ENCODE measurements at places on chromosomes 12 and 14.

GRCh38 chr14:100692859-100693558 is 33.7 kb upstream of the DLK1 start:
- DNase-seq: no peak

DNA sequence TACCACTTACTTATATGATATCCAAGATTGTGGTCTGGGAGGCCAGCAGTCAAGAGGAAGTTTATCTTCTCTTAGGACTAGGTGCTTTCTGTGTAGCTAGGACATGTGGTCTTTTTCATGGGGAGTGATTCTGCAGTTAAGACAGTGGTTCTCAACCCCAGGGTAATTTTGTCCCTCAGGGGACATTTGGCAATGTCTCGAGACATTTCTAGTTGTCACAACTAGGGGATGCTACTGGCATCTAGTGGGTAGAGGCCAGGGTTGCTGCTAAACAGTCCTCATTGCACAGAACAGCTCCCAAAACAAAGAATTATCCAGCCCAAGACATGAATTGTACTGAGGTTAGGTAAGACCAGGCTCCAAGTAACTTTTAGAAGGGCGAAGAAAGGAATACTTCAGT is 20.0 kb downstream of the AMDHD1 start:
- no peak for DNase-seq

- no peak for DNase-seq
These were observed 86.1 kb downstream of the MYF5 start for GRCh38 chr12:80802652-80803400.

DNA sequence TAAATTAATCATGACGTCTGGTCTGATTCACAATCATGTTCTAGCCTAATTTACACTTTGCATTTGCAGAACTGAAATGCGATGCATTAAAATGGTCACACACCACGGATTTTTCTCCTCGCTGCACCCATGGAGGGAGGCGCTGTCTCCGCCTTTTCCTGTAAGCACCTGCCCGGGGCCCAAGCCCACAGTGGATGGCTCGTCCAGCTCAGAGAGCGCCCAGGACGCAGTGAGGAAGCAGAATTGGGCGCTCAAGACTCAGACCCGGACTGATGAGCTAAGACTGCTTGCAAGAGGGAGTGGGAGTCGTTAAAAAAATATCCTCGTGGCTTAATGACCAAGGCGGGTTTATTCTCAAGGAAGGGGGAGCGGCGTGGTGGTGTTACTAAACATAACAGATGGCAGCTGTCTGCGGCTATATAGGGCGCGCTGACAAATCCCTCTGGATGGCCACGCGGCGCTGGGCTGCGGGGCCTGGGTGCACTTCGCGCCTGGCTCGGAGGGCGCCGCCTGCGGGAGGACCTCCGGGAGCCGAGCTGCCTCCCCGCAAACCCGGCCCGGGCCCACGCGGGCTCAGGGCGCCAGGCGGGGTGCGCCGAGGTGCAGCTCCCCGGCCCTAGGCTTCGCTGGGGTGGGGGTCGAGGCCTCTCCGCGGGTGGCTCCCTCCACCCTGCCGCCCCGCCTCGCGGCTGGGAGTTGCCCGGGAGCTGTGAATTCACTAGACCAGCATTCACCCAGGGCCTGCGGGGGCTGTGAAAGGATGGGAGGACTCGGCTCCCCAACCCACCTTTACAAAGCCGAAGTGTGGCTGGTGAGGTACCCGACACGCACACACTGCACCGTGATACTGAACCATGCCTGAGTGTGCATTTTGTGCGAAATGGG is 78.7 kb downstream of the PPM1A start:
- peak; percentile 57 for DNase-seq

DNA sequence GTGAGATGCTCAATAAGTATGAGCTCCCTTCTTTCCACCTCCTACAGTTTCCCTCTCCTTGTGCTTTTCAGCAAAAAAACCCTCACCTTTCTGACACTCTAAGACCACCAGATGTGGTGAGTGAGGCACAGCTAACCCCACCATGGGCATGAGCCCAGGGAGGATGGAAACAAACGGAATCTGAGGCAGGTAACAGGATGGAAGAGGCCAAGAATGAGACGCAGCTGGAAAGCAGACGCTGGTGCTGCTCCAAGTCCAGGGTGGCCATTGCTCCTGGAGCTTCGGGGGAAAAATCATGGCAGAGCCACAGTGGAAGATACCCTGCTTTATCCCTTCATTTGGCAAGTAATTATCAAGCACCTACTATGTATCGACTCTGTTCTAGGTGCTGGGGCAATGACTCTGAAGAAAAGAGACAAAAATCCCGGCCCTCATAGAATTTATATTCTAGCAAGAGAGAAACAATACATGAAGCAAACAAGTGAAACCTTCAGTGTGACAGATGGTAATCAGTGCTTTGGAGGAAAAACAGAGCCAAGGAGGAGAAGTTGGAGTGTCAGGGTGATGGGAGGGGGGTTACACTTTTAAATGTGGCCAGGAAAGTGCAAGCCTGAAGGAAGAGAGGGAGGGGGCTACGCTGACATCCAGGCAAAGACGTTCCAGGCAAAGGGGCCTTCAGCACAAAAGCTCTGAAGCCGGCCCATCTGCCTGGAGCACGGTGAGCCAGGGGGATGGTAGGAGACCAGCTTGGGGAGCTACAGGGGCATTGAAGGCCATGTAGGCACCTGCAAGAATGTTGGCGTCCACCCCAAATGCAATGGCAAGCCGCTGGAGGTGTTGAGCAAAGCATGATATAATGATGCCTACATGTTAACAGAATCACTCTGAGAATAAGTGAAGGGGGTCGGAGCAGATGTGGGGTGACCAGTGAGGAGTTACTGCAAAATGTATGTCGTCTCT is 154.2 kb downstream of the DPF3 start:
- no peak for DNase-seq

- no peak for DNase-seq
These were observed 51.2 kb downstream of the OSBPL8 start for GRCh38 chr12:76508128-76508980.

DNA sequence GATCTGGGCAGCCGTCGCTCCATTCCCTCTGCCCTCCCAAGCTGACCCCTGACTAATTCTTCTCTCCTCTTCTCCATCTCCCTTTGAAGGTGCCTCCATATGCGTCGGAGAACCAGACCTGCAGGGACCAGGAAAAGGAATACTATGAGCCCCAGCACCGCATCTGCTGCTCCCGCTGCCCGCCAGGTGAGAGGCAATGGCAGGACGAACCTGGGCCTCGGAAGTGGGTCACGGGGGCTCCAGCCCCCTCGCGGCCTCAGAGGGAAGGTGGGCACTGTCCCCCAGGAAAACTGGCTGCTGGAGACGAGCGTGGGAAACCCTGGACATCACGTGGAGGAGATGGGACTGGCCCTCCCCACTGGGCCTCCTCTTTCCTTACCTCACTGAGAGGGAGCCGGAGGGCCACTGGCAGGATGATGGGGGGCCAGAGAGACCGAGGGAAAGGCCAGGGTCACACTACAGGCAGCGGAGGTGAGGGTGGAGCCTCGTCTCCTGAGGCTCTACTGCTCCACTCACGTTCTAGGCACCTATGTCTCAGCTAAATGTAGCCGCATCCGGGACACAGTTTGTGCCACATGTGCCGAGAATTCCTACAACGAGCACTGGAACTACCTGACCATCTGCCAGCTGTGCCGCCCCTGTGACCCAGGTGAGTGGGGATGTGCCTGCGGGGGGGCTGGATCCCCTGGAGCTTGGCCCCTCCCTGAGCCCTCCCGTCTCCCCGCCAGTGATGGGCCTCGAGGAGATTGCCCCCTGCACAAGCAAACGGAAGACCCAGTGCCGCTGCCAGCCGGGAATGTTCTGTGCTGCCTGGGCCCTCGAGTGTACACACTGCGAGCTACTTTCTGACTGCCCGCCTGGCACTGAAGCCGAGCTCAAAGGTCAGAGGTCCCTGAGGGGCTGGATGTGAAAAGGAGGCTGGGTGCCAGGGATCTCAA is 806 bp downstream of the LTBR start:
- DNase-seq: no peak

DNA sequence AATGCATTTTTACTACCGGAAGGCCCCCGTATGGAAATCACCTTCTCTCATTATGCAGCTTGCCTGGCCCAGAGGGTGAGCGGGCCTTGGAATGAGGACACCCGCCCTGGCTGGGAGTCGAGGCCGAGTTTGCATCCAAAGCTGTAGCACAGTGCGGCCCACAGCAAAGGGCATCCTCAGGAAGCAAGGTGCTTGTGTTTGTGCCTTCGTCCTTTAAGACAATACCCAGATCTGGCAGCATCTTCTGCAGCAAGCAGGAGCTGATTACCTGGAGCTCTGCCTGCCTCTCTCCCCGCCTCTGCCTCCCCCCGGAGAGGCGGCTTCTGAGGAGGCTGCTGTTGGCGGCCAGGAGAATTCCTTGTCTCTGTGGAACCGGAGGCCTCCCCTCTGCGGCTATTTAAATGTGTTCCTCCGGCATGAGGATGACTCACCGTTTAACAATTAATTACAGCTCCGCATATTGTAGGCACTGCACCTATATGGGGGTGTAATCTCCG is 145.3 kb downstream of the CACNA1C start:
- DNase-seq: no peak

DNA sequence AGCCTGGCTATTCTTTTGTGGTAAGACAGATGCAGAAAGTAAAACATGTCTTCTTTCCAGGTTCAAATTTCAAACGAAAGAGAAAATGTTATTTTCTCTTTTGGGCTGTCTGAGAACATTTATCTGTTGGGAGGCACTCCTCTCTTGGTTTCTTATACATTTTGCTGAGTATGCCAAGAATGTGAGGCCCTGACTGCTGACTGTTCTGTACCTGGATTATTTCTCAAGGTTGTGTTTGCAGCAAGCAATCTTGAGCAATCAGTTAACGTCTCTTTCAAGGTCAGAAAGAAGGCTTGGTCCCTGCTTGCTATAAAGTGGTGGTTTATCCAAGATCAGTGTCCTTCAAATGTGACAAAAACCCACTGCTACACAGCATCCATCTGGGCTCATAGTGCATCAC is 9.8 kb downstream of the SSTR1 start:
- no peak for DNase-seq

DNA sequence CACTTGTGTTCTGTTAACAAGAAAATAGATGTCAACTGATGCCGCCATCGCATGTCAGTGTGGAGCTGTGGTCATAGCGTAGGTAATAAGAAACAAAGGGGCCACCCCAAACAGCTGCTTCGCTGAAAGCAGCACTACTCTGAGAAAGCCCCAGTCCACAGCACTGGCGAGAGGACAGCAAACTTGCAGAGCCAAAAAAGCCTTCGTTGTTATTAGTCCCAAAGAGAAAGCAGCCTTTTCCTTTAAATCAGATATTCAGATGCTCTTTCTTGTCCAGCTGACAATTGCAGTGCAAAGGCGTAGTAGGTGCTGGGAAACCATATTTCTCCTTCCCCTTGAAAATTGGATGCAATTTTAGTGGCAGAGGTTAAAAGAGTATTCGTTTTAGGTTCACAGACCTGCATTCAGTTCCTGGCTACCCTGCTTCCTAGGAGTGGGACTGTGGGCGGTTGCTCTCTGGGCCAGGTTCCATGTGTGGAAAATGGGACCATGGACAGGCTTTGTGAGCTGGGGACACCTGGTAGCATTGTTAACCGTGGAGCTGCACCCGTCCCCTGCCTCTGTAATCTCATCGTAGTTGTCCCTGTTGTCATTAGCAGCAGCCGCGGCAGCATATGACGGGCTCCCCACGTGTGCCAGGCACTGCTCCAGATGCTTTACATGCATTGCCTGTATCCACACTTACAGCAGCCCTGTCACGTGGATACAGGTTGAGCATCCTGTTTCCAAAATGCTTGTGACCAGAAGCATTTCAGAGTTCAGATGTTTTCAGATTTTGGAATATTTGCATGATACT is 54.2 kb downstream of the ELK3 start:
- DNase-seq: peak; percentile 19

DNA sequence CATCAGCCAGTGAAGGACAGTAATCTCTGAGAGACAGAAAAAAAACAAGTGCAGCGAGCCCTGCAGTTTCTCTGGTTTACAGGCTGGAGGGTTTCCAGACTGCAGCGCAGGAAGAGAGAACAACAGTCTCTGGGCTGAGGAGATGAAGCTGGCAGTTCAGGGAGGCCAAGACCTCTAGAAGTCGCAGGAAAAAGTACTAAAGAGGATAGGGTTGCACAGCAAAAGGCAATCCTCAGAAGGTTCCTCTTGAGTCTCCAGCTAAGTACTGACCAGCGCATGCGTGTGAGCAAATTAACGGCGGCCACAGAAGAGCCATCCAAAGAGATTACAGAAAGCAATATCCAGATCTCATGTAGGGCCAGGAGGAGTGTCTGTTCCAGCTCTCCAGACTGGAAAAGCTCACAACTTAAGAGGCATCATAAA is 12.2 kb upstream of the CCDC60 start:
- no peak for DNase-seq

DNA sequence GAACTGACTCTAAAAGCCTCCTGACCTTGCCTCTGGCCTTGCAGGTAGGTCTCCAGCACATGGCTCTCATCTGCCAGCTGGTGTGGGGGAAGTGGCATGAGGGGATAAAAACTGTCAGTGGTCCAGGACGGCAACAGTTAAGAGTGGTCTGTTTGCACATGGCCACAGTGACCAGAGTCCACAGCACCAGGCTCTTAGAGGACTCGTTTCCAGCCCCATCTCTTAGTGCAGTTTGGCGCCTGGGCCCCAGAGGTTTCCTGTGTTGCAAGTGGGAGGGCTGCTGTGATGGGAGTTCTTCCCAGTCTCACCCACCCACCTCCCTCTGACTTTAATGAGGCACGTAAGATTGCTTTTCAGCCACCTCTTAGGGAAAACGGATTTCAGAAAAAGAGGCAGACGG is 37.0 kb downstream of the APPL2 start:
- no peak for DNase-seq

GRCh38 chr12:32272465-32272864 is 126.9 kb upstream of the FGD4 start:
- DNase-seq: no peak

GRCh38 chr12:68086019-68086603 is 73.4 kb downstream of the IFNG start:
- no peak for DNase-seq

- DNase-seq: no peak
These were observed 139.8 kb downstream of the ANO6 start for GRCh38 chr12:45355730-45356129.

GRCh38 chr14:105184461-105184860 is 3.3 kb upstream of the NUDT14 start:
- DNase-seq: no peak

- DNase-seq: no peak
These were observed 1010.8 kb downstream of the FLRT2 start for GRCh38 chr14:86540636-86541247.

DNA sequence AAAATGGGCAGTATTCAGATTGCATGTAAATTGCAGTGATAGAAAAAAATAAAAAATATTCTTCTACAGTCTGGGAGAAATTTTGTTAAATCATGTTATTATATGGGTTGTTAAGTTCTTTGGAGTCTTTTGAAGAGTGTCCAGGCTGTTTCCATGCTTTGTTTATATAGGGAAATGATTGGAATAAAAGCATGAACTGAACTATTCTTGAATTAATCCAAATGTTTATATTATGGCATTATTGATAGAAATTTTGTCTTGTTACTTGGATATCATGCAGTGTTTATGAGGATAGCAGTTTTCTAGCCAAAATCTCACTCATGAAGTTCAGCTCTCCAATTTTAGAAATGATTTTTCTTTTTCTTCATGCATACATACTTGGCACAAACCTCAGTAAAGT is 108.2 kb upstream of the NAV3 start:
- no peak for DNase-seq

Data from stimulated activated CD8-positive, alpha-beta memory T cell treated with anti-CD3 and anti-CD28 coated beads, Interleukin-4, amount 100 ng/mL, for 48 hours (primary cell).